ENCODE measurements at places on chromosomes 6 and 20. TPM values are rescaled to one million over a fixed set of nuclear protein-coding genes. Genes with fewer than 3 reads are reported as not detected.

GRCh38 chr6:21741221-21742109 lies 147.9 kb downstream of the SOX4 start:
- DNase-seq, result no peak
- no peaks in the 10 kb centered on the region for H3K36me3 ChIP-seq
- no peak overlapping the region for H3K27ac ChIP-seq
- peaks cover 16% of the 10 kb centered on the region for H3K4me1 ChIP-seq
- H3K27me3 ChIP-seq, result no peaks in the 10 kb centered on the region
- no peak overlapping the region for H3K4me3 ChIP-seq

The MEI4 gene
- not detected for total RNA-seq

- no peak for DNase-seq
- H3K4me1 ChIP-seq, result no peaks in the 10 kb centered on the region
These were observed 98.5 kb upstream of the ZFP64 start for GRCh38 chr20:52289956-52290565.

GRCh38 chr6:47245745-47246371 lies 63.8 kb downstream of the TNFRSF21 start:
- H3K4me1 ChIP-seq, result peaks cover 30% of the 10 kb centered on the region
- peaks cover 1% of the 10 kb centered on the region for H3K36me3 ChIP-seq
- peak overlapping the region; percentile 33 for H3K27ac ChIP-seq
- H3K27me3 ChIP-seq, result no peaks in the 10 kb centered on the region
- no peak for DNase-seq

GRCh38 chr6:16079354-16079753 lies 49.5 kb upstream of the MYLIP start:
- no peaks in the 10 kb centered on the region for H3K27me3 ChIP-seq
- no peak overlapping the region for H3K4me3 ChIP-seq
- no peaks in the 10 kb centered on the region for H3K4me1 ChIP-seq
- no peak for DNase-seq
- no peaks in the 10 kb centered on the region for H3K36me3 ChIP-seq
- H3K27ac ChIP-seq, result no peak overlapping the region

DNA sequence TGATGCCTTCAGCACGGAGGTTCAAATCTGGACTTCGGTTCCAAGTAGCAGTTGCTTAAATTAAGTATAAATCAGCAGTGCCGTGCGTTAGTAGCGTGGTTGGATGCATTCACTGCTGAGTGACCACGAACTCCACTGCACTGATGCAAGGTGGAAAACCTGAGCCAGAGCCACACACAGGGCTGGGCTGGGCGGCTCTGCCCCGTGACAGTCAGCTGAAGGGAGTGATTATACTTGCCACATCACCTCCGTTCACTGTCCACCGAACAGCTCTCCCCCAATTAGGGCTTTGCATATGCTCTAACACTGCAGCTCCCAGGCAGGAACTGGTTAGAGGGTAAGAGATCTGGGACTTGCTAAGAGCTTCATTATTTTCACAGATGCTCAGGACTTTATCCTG lies 22.2 kb downstream of the PPP1R3G start:
- H3K36me3 ChIP-seq, result no peaks in the 10 kb centered on the region
- no peak for DNase-seq
- no peaks in the 10 kb centered on the region for H3K4me1 ChIP-seq
- no peak overlapping the region for H3K27ac ChIP-seq
- no peak overlapping the region for H3K4me3 ChIP-seq
- no peaks in the 10 kb centered on the region for H3K27me3 ChIP-seq

DNA sequence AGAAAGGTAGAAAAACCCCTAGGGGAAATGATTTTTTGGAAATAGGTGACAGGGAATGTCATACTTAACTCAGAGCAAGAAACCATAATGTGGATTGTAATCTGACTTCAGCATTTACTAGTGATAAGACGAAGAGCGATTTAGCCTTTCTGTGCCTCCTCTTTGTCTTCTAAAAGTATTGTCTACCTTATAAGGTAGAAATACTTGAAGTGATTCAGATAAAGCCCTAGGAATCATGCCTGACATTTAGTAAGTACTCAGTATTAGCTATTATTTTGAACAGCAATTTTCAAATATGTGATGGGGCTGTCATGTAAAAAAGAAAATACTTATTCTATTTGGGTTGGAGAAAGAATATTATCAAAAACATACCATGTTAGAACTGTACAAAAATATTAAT lies 525.9 kb upstream of the EYS start:
- H3K27me3 ChIP-seq, result no peaks in the 10 kb centered on the region
- no peaks in the 10 kb centered on the region for H3K36me3 ChIP-seq
- H3K27ac ChIP-seq, result no peak overlapping the region
- H3K4me1 ChIP-seq, result no peaks in the 10 kb centered on the region
- no peak overlapping the region for H3K4me3 ChIP-seq

The PDE10A gene
- total RNA-seq, result 6.0 TPM

GRCh38 chr6:101490857-101491256 lies 97.3 kb downstream of the GRIK2 start:
- no peaks in the 10 kb centered on the region for H3K36me3 ChIP-seq
- no peak overlapping the region for H3K27ac ChIP-seq
- H3K4me3 ChIP-seq, result no peak overlapping the region
- H3K27me3 ChIP-seq, result no peaks in the 10 kb centered on the region
- no peak for DNase-seq

DNA sequence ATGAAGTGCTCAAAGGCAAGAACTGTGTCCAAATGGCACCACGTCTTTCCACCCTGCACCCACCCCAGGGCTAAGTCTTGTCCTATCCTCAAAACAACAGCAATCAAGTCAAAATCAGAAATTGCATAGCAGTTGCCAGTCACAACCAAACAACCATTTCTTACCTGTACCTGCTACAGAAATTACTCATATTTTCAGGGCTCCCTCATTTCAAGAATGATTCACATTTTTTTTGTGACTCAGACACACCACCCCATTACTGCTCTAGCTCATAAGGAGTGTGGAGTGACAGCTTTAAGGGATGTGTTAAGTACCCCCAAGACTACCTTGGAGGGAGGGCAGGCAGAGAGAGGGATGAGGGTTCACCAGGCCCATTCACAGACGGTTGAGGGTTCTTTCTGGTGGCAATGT lies 111.7 kb downstream of the TRERF1 start:
- H3K27ac ChIP-seq, result no peak overlapping the region
- DNase-seq, result no peak
- no peaks in the 10 kb centered on the region for H3K4me1 ChIP-seq
- no peaks in the 10 kb centered on the region for H3K27me3 ChIP-seq
- no peaks in the 10 kb centered on the region for H3K36me3 ChIP-seq

GRCh38 chr20:20457392-20458126 lies 89.7 kb downstream of the INSM1 start:
- peaks cover 4% of the 10 kb centered on the region for H3K4me1 ChIP-seq
- no peak overlapping the region for H3K27ac ChIP-seq
- H3K4me3 ChIP-seq, result no peak overlapping the region
- no peak for DNase-seq
- H3K27me3 ChIP-seq, result no peaks in the 10 kb centered on the region

DNA sequence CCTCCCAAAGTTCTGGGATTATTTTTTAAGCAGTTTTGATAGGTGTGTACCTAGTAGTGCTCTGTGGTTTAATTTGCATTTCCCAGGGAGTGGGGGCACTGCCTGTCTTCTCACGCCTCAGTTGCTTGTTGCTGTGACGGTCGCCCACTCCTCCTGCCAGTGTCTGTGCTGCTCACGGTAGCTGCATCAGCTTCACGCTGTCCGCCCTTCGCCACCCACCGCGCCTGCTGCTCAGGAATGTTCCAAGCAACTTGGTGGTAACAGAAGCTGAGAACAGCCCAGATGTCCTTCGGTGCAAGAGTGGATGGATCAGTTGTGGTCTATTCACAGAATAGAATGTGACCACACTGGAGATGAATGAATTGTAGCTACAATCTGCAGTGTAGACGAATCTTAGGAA lies 22.9 kb downstream of the DNAJC5 start:
- no peak overlapping the region for H3K27ac ChIP-seq
- no peaks in the 10 kb centered on the region for H3K27me3 ChIP-seq
- H3K4me1 ChIP-seq, result no peaks in the 10 kb centered on the region
- no peak for DNase-seq
- H3K36me3 ChIP-seq, result peaks cover 19% of the 10 kb centered on the region

The MRAP2 gene
- 0.72 TPM for total RNA-seq
